LNCaP clone FGC (cell line): ENCODE measurements at places on chromosomes 5 and 9.

- no peak for DNase-seq
These were observed 580.5 kb downstream of the TLE1 start for GRCh38 chr9:81108821-81109220.

DNA sequence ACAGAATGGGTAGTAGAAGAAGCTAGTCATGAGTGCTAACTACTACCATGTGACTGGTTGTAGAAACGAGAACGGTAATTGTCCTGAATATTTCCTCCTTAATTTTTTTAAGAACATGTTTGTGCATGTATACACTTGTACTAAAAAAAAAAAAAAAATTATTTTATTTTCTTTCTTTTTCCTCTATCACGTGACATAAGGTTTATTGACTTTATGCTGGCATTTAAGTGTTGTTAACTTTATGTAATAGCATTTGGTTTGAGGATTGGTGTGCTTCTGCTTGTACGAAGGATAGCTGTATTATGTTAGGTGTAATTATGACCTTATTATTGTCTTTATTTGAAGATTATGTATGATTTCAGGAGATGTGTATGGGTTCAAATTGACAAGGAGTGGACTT is 349.1 kb upstream of the PTPRD start:
- DNase-seq = no peak

DNA sequence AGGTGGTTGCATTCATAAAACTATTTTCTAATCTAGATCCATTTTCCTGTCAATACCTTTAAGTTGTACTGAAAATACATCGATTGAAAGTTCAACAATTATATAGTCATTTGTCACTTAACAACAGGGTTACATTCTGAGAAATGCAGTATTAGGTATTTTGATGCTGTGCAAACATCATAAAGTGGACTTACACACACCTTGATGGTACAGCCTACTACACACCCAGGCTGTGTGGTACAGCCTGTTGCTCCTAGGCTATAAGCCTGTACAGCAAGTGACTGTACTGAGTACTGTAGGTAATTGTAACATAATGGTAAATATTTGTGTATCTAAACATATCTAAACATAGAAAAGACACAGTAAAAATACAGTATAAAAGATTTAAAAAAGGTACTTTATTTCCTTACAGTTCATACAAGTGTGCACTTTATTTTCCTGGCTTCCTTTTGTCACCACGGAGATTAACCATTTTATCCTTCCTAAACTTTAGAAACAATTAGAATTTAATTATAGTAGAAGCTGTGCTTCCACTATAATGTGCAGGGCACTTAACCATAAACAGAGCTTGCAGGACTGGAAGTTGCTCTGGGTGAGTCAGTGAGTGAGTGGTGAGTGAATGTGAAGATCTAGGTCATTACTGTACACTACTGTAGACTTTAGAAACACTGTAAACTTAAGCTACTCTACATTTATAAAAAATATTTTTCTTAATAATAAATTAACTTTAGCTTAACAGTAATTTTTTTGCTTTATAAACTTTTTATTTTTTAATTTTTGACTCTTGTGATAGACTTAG is 42.9 kb upstream of the MEF2C start:
- no peak for DNase-seq

DNA sequence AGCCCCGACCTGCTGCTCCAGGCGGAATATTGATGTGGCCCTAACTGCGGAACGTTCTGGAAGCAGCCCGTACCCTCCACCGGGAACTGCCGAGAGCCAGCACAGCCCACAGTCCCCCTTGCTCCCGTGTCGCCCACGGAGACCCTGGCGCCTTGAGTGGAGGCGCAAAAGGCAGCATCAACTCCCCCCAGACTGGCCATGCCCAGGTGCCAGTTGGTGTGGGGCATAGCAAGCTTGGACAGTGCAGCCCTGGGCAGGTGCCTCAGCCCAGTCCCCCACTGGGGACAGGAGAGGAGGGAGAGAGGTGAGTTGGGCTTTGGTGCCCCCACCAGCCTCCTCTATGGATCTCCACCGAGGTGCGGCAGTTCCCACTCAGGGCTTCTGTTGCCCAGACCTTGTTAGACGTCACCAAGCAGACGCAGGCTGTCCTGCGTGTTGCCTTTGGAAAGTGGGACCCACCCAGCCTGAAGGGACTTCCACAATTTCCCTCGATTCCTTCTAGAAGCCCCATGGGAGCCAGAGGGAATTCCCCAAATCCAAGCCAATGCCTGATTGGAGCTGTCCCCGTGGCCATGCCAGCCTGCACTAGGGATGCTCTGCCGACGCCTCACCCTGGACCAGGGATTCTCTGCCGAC is 19.8 kb upstream of the NRARP start:
- no peak for DNase-seq

DNA sequence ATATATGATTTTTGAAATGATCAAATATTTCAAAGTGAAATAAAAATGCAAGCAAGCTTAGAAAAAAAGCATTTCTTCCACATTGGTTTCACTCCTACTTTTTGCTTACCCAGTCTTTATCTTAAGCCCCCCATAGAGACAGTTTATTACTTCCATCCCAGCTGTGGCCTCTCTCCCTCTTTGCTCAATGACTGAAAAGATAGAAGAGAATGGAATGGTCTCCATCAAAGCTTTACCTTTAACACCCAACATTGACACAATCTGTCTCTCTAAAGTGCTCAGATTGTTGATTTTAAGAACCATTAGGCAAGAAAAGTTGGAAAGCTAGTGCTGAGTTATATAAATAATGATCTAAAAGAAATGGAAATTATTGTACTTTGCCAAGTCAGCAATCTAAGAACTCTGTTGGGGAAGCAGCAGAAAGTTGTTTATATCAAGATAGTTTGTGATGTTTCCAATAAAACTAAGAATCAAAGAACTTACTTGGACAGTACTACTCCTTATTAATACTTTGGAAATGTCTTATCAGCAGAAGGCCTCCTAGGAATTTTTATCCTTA is 277.5 kb upstream of the NREP start:
- no peak for DNase-seq

DNA sequence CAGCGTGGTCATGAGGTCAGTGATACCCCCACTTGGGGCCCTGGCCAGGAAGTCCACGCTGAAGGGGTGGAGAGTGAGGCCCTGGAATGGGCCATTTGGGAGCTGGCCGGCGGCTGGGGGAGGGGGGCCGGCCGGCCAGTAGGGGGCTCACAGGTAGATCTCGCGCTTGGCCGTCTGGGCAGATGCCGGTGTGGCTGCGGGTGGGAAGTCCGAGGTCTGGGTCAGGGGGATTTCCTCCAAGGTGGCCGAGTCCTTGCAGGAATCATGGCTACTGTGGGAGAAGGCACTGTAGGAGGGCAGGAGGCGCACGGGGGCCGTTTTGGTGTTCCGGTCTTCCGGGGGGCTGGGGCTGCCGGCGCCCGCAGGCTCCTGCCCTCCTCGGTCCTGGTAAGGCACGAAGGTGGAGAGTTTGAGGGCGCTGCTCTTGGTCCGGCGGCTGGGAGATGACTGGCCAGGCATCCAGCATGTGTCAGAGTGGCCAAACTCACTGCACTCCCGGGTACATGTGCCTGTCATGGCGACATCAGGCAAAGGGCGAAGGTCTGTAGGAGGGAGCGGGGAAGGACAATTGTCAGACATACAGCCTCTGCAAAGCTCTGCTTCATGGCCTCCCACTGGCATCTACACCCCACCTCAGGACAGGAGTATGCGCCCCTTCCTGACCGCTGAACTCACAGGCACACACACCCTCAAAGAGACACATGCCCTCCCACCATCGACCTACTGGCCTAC is 24.1 kb downstream of the PCDH1 start:
- DNase-seq = no peak

- DNase-seq = no peak
These were observed 7.9 kb downstream of the FCN1 start for GRCh38 chr9:134909511-134910481.

- no peak for DNase-seq
These were observed 8.4 kb downstream of the RALGDS start for GRCh38 chr9:133112663-133113026.

GRCh38 chr5:52452098-52452497 is 335.6 kb upstream of the ITGA1 start:
- no peak for DNase-seq

DNA sequence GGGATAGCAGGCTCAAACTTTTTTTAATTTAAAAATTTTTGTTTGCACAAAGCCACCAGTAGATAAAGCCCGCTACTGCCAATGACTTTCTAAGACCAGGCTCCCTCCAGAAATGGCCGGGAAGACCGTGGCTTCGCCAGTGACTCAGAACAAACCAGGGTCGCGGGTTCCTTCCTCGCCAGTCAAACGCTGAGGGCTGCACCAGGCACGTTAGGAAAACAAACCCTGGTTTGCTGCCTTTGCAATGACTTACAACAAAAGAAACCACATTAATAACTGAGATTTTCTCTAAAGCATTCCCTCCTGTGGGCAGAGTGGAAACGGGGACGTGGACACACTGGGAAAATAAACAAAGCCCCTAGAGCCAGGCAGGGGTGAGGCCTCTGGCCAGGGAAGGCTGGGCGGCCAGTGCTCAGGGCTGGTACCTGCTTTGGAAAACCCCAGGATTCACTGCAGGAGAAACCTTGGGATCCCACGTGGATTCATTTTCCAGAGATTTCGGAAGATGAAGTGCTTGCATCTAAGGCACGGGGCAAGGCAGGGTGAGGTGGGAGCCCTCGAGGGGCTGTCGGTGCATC is 3.8 kb downstream of the PRRX2 start:
- DNase-seq = no peak

- no peak for DNase-seq
These were observed 609.8 kb upstream of the GRAMD2B start for GRCh38 chr5:125813221-125813974.

DNA sequence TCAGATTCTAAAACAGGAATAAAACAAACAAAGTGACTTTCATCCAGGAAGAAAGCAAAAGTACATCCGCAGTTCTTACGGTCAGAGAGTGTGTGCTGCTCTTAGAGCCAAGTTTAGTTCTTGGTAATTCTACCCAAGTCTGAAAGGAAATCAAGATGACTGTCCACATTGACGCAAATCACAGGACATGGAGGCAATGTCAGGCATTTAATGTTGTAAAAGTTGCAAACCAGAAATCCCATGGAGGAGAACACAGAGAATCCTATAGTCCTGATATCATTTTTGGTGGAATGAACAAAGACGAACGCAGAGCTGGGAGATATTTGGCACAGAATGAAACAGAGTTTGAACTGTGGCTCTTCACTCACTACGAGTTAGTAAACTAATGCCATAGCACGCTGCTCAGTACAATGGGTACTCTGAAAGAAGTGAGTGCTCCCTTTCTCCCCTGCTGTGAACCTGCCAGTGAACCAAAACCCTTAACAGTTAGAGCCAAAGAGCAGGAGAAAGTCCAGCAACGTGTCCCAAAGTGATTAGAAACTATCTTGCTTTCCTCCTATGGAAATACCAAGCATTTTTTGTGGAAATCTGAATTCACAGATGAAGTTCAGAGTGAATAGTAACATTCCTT is 74.3 kb downstream of the MUSK start:
- no peak for DNase-seq

DNA sequence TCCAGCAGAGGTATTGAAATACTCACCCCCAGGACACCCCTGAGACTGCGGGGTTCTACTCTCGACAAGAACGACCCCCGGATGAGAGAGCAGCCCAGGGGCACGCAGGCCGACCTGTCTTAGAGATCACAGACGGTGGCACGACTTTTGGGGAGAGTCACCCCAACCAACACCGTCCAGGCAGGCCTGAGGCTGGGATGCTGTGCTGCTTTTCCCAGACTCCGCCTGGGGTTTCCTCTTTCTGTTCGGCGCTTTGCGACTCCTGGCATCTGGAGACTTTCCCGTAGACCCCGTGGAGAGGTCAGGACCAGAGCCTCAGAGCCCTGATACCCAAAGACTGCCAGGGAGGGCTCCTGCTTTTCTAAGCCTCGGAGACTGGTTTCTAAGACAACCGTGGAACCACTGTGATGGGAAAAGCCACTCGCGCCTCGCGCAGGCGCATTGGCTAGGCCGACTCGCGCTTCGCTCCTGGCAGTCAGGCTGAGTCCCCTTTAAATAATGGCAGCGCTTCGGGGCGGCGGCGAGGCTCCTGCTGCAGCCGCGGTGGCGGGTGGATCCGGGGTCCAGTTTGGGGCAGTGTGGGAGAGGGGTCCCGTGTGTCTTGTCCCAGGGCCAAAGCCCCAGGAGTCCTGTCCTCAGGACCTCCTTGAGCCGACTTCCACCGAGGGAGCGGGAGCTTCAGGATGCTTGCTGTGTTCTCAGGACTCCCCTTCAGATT is 484.0 kb downstream of the SPATA31A7 start:
- DNase-seq = no peak

- no peak for DNase-seq
These were observed 15.8 kb downstream of the TLN1 start for GRCh38 chr9:35716230-35716629.

- DNase-seq = no peak
These were observed 403.0 kb downstream of the GADD45G start for GRCh38 chr9:90007516-90008440.

DNA sequence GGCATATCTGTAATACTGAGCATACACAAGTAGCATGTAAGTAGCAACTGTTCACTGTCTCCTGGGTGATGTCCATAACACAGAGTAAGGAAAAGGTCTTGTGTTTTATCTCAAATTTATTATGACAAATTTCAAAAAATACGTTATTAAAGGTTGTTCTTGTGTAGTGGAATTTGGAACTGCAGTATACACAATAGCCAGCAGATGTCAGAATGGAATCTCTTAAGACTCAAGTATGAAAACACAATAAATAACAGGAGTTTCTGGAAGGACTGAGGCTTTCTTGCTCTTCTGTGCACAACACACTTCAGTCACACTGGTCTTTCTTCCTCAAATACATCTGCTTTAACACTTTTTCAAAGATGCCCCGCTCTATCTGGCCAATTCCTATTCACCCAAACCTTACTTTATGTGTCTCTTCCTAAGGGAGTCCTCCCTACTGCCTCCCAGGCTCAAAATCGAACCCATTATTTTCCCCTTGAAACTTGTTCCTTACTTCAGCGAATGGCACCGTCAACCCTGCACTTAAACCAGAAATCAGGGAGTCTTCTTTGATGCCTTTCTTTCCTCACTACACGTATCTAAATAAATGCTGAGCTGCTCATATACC is 6.5 kb upstream of the FBXO10 start:
- peak; percentile 65 for DNase-seq

- DNase-seq = no peak
These were observed 43.2 kb upstream of the IER5L start for GRCh38 chr9:129221233-129221632.

DNA sequence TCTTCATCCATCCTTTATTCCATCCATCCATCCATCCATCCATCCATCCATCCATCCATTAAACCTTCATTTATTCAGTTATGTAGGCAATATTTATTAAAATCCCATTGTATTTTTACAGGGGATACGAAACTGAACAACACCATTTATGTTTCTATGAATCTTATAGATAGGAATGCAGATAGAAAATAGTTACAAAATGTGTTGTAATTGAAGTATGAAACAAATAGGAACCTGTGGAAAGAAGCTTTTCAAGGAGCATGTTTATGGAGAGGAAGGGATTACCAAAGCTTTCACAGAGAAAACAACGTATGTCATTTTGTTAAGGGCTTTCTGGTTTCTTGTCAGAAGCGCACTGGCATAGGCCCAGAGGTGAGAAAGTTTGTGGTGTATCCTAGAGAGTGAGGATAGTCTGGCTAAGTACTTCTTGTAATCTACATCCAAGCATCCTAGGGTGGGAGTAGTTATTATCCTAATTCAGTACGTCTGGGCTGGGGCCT is 184.0 kb downstream of the CNTLN start:
- DNase-seq = no peak

GRCh38 chr9:129570450-129571297 is 50.2 kb downstream of the C9orf50 start:
- no peak for DNase-seq

GRCh38 chr5:15664961-15665360 is 165.0 kb downstream of the FBXL7 start:
- no peak for DNase-seq

GRCh38 chr9:106733828-106734380 is 129.1 kb upstream of the ZNF462 start:
- DNase-seq = no peak

- DNase-seq = no peak
These were observed 1015.1 kb downstream of the TLE4 start for GRCh38 chr9:80586786-80587330.
